Upper lobe of right lung (tissue), 1 donor: ENCODE measurements at places on chromosomes 6 and 20. TPM values are rescaled to one million over a fixed set of nuclear protein-coding genes. Genes with fewer than 3 reads are reported as not detected.

- no peaks in the 10 kb centered on the region for H3K36me3 ChIP-seq
- no peak for DNase-seq
- peak within 1 kb of the TSS; percentile 61 for H3K27ac ChIP-seq
- no peaks in the 10 kb centered on the region for H3K4me1 ChIP-seq
- no peak within 1 kb of the TSS for H3K4me3 ChIP-seq
Measured at GRCh38 chr6:132713352-132714134, at the start of gene VNN1. VNN1 (minus strand) TSS chr6:132714055; CDS start chr6:132714035, 20 bp downstream.

DNA sequence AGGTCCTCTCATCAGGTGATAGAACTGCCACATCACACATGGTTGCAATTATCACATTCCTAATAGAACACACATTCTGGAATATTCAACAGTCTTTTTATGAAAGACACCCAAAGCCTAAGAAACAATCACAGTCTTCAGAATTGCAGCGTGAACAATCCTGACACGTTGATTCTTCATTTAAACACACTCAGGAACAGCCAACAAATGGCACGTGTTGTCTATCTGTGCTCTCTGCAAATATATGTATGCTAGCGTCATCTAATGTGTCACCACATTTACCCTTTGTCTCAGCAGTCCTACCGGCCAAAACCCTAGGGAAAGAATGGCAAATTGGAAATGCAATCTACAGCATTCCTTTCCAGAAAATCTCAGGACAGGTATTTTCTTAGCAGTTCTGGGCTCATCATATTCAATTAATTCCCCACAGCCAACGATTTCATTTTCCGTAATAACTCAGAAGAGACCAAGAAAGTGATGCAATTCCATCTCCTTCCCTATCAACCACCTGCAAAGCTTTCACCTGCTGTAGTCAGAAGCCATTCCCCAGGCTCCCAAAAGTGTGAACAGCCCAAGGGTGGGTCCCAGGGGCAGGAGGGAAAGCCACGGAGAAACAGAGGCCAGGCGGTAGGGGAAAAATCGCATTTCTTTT lies 280.3 kb upstream of the JARID2 start:
- no peak overlapping the region for H3K27ac ChIP-seq
- no peak for DNase-seq
- H3K27me3 ChIP-seq = no peaks in the 10 kb centered on the region

GRCh38 chr6:108711826-108712225 lies 136.4 kb upstream of the ARMC2 start:
- peaks cover 27% of the 10 kb centered on the region for H3K4me1 ChIP-seq
- DNase-seq = no peak
- no peak overlapping the region for H3K27ac ChIP-seq

DNA sequence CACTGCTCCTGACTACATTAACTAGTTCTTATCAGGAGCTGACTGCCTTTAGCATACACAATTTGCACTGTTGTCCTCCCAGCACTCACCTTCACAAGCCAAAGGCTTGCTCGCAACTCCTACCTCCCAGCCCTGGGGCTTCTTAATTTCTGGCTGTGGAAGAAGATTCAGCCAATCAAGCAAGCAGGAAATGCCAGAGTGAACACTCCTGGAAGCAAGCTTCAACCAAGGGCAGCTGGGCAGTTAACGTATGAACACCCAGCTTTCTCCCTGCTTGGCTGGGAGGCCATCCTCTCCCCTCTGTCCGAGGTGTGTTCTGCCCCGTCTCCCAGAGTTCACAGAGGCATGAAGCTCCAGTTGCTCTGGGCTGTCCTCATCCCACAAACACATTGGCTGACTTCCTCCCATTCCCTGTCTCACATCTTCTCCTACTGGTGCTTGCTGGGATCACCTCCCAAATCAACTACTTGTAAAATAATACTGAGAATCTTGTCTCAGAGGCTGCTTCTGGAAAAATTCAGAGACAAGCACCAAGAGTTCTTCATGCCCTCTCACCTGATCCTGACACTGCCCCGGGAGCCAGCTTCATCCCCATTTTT lies 15.3 kb upstream of the SRSF6 start:
- peaks cover 16% of the 10 kb centered on the region for H3K27me3 ChIP-seq
- H3K27ac ChIP-seq = no peak overlapping the region
- H3K4me3 ChIP-seq = no peak overlapping the region
- no peaks in the 10 kb centered on the region for H3K36me3 ChIP-seq

Gene SUMO4
- 2.5 TPM for total RNA-seq

DNA sequence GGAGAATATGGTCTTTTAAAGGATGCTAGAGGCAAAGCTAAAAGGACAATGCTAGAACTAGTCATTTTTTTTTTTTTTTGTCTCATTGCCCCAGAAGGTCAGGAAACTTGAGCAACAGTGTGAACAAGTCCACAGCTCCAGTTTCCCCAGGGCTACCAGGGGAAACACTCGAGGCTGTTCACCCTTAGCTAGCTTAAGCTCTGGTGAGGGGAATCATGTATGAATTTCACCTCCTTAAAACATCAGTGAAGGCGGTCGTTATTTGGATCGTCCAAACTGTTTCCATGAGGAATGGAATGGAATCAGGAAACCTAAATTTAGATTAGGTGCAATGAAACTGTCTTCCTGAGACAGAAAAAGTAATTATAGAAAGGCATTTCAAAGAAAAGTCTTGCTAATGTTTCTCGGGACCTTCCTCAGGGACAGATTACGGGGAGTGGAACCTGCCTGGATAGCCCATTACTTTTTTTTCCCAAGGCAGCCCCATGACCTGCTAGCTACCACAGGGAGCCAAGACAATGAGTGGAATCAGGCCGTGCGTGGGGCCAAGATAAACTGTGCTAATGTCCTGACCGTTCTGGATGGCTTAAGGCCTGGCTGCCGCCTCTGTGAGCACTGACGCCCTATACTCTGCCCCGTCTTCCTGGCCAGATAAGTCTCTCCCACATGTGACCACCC lies 164.8 kb upstream of the SGK1 start:
- H3K27ac ChIP-seq = no peak overlapping the region
- no peak for DNase-seq
- H3K4me1 ChIP-seq = no peaks in the 10 kb centered on the region
- H3K4me3 ChIP-seq = no peak overlapping the region
- H3K27me3 ChIP-seq = no peaks in the 10 kb centered on the region
- H3K36me3 ChIP-seq = no peaks in the 10 kb centered on the region

- H3K4me3 ChIP-seq = no peak overlapping the region
- H3K36me3 ChIP-seq = no peaks in the 10 kb centered on the region
- H3K27ac ChIP-seq = no peak overlapping the region
- H3K27me3 ChIP-seq = no peaks in the 10 kb centered on the region
Measured at GRCh38 chr6:121678245-121678644, 242.8 kb downstream of the GJA1 start.
